ENCODE measurements at places on chromosomes 6 and 20.

GRCh38 chr6:114714836-114715507, 372.1 kb upstream of the HS3ST5 start:
- no peak for DNase-seq

- DNase-seq: no peak
Observed at GRCh38 chr6:77466451-77467437, 3.5 kb upstream of the HTR1B start.

DNA sequence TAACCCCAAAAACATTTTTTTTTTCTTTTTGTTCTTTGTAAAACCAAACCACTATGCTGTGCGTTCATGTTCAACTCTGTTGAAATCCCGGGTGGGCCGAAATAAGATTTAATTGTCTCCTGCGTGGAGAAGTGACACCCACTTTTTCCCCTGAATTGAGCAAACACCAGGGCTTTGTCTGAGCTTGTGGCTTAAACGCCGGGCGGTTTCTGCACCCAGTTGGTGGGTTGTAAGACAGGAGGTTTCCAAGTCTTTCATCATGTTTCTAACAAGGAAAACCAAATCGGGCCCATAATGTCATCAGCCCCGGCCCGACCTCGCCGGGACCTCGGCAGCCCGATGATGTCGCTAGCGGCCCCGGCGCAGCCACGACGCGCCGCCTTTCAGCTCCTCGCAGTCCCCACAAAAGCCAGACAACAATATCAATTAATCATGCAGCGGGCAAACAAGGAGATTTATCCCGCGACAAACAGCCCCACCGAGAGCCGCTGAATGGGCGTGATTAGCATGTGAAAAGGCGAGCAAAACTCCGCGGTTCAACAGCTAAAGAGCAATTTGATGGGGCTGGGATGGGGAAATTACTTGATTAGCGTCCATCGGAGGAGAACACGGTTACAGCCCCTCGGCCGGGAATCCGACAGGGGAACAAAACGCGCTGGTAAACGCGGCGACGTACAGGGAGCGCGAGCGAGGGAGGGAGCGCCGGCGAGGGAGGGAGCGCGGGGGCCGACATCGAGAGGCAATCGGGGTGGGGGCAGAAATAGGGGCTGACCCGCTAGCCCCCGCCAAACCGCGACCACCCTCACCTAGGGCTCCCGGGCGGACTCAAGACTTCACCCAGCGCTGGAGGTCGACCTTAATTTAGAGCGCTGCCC, 5.3 kb downstream of the LINC00237 start:
- no peak for DNase-seq

- no peak for DNase-seq
Observed at GRCh38 chr20:17875981-17876385, 92.6 kb downstream of the SNX5 start.

GRCh38 chr20:49676581-49677291, 36.9 kb downstream of the B4GALT5 start:
- no peak for DNase-seq

- DNase-seq: no peak
Observed at GRCh38 chr6:157813191-157813590, 9.9 kb upstream of the SNX9 start.

GRCh38 chr6:45746046-45746445, 269.6 kb downstream of the CLIC5 start:
- DNase-seq: no peak

Measured in GM12892 (cell line).